ENCODE measurements at places on chromosomes 1 and 21.

DNA sequence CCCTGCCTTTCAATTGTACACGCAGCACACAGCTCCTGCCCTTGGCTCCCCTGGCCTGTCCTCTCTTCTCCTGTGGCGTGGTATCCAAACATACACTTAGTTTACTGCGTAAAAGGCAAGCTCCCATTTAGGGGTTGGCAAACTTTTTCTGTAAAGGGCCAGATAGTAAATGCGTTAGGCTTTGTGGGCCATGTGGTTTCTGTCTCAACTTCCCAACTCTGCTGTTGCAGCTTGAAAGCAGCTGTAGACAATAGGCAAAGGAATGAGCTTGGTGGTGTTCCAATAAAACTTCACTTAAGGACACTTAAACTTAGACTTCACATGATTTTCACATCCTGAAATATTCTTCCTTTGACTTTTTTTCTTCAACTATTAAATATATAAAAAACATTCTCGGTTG, 63.3 kb downstream of the RHOU start:
- no peak for DNase-seq

- DNase-seq = no peak
Measured at GRCh38 chr1:201024625-201024998, 1.1 kb upstream of the KIF21B start.

GRCh38 chr21:26165331-26165730, 5.2 kb downstream of the APP start:
- no peak for DNase-seq

- no peak for DNase-seq
Measured at GRCh38 chr1:200130552-200130951, 103.0 kb downstream of the NR5A2 start.

DNA sequence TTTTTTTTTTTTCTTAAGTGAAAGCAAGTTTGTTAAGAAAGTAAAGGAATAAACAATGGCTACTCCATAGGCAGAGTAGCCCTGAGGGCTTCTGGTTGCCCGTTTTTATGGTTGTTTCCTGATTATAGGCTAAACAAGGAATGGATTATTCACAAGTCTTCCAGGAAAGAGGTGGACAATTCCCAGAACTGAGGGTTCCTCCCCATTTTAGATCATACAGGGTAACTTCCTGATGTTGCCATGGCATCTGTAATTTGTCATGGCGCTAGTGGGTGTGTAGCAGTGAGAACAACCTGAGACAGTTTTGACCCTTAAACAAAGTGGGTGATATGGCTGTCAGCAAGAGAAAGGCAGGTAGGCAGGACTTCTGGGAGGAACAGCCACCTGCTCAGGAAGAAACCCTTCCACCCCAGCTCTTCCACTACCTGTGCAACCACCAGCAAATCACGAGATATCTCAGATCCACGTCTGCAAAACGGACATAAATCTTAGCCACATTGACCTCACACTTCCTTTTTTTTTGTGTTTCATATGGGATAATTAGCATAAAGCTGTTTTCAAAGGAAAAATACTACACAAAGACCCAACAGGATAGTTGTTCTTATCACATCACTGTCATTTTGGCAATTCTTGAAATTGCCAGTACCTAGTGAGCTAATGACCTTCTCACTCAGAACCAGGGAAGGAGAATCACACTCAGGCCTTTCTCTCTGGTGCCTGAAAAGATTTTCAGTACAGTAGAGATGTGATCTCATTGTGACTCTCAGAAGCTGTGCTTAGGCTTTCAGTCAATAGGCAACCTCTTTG, 34.8 kb upstream of the DUSP10 start:
- no peak for DNase-seq

GRCh38 chr1:154878371-154879037, 8.4 kb upstream of the KCNN3 start:
- DNase-seq = peak; percentile 81

DNA sequence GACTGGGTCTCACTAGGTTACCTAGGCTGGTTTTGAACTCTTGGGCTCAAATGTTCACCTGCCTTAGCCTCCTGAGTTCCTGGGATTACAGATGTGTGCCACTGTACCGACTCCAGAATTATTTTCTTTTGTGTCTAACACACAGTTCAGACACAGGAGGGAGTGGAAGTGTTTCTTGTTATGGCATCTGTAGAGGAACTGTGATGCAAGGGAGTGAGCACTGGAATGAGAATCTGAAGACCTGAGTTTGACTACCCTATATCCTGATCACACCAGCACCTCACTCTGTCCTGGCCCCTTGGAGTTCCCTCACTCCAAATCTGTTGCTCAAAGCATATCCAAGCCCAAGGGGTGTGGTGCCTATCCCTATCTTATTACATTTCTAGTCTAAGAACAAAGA, 15.2 kb downstream of the OPTC start:
- DNase-seq = no peak

DNA sequence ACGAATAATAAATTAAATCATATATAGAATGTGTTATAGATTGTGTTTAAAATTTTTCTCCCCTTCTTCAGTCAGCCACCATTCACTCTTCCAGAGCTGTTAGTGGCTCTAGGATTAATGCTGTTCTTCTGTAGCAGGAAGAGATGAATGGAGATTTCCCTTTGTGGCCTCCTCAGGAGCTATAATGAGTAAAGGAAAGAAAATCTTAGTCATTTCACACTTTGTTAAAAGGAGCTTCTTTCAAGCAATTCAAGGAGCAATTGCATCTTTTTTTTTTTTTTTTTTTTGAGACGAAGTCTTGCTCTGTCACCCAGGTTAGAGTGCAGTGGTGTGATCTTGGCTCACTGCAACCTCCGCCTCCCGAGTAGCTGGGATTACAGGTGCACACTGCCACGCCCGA, 23.7 kb upstream of the TMCO2 start:
- DNase-seq = no peak

GRCh38 chr1:224589006-224589405, 27.1 kb upstream of the CNIH3 start:
- DNase-seq = no peak
